ENCODE measurements at places on chromosomes 4 and X. TPM values are rescaled to one million over a fixed set of nuclear protein-coding genes. Genes with fewer than 3 reads are reported as not detected.

The CHRDL1 gene
- not detected for total RNA-seq

GRCh38 chr4:40953283-40954087, 203.7 kb downstream of the NSUN7 start:
- DNase-seq: no peak

- DNase-seq: no peak
Measured at GRCh38 chrX:149570668-149571067, 16.6 kb downstream of the MAGEA9B start.

GRCh38 chrX:37599729-37600128, 28.3 kb downstream of the LANCL3 start:
- no peak for DNase-seq

DNA sequence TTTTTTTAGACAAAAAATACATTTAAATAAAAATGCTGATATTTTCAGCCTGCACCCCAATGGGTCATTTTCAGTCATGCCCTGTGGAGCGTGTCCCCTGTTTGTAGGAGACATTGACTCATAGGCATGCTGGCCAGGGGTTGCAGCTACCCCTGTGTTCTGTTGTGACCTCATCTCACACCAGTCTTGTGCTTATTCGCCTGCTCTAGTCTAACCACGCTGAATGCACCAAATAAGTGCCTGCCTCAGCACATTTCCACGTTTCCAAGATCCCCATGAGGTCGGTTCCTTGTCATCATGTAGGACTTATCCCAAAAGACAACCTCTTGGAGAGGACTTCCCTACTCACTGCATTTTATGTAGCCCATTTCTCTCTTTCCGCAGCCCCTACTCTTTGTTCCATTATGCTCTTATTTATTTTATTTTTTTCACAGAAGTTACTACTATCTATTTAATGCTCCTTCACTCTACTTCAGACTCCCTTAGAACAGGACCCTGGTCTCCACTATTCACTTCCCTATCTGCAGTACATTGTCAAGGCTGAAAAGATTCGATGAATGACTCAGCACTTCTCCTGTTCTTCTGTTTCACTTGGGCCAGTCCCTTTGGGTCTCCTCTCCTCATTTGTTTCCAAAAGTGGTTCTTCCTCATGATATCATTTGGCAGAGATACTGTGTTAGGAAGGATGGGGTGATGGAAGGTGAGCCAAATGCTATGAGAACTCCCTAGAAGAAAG, 109.7 kb downstream of the MSL3 start:
- no peak for DNase-seq

GRCh38 chrX:27555514-27555913, 34.6 kb upstream of the DCAF8L2 start:
- no peak for DNase-seq

The CTAG1A gene
- total RNA-seq: not detected

GRCh38 chrX:150570512-150570911, 2.1 kb downstream of the MTM1 start:
- no peak for DNase-seq

DNA sequence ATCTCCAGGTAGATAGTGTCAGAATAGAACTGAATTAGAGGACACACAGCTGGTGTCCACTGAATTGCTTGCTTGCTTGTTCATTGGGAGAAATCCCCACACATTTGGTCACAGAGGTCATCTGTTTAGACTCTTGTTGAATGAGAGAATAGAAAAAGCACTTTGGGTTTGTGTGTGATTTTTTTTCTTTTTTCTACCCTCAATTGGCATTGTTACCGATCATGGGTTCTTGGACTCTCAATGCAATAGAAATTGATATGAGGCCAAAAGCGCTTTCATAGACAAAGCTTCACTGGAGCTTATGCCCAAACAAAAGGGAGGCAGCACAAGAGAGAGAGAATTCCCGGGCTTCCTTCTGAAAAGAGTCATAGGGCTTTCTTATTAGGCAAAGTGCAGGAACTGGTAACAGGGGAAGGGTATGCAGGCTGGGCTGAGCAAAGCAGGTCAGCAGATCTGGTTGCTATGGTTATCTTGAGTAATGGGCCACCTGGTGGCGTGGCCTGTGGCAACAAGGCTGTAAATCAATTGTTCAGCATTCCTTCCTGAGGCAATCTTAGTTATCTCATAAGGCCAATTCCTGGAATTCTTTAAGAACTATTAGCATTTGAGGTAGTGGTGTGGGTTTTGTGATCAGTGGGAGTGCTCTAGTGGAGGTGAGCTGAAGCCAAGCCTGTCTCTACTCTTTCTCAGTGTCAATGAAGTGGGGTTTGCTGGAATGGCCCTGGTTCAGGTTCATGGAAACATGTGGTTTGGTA, 5.3 kb upstream of the GPR82 start:
- DNase-seq: no peak

DNA sequence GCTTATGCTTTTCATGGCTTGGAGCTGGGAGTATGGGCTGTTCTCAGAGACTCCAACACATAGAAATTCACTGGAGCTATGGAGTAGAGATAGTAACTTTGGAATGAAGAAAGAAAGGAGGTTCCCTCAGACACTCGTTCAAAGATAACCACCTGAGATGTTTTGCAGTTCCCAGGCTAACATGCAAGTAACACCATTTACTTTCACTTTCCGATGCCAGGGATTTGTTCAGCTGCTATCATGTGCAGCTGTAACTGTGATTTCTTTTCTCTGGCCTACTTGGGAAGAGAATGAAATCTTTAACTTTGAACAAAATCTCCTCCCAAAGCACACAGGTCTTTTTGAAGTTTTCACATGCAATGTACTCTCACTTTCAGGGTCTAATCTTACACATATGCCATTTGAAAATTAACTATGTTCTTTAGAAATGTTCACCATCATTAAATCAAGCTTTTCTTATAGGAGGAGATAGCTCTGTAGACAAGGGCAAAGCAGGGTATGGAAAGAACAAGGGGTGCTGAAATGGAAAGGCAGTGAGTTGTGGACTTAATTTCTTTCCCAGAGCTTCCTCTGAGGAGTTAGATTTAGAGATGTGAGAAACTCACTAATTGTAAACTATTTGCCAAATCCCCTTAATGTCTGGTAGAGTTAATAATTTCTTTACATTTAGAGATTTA, 514.3 kb downstream of the PDHA2 start:
- no peak for DNase-seq

DNA sequence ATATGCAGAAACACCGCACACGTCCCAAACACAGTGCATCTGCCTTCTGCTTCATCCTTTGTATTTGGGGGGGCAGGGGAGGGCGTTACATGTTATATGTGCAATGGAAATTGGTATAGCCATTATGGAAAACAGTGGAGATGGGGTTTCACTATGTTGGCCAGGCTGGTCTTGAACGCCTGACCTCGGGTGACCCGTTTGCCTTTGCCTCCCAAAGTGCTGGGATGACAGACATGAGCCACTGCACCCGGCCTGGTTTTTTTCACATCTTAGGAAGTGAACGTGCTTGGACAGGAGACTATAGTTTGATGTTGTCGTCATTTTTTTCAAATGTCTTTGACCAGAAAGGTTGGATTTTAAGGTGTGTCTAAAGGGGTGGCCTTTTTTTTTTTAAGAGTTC, 88.6 kb downstream of the DHRSX start:
- DNase-seq: no peak

The LRRC66 gene
- 0.27 TPM for total RNA-seq

The SLITRK4 gene
- total RNA-seq: 0.13 TPM

DNA sequence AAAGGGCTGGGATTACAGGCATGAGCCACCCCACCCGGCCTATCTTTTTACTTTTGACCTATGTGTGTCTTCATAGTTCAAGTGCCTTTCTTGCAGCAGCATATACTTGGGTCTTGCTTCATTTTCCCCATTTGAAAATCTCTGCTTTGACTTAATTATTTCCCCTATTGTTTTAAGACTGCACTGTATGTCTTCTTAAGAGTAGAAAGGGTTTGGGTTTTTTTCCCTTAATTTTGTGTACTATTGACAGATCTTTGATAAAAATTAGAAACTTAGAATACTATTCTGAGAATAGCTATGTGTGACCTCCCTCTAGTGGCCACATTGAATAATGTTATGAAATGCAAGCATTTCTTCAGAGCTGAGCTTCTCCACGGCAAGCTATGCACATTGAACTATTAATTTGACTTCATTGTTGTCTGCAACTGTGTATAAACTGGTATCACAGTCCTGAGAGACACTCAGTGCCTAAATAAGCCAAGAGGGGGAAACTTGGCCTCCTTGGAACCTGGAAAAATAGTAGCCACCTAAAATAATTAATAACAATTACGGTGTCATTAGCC, 8.7 kb upstream of the SLC25A4 start:
- peak; percentile 52 for DNase-seq

The SPOCK3 gene
- total RNA-seq: not detected

The CLGN gene
- total RNA-seq: not detected

GRCh38 chr4:2961811-2962441, 1.3 kb downstream of the NOP14 start:
- DNase-seq: no peak

- no peak for DNase-seq
Measured at GRCh38 chr4:21765810-21766407, 182.7 kb downstream of the KCNIP4 start.

The NAA11 gene
- not detected for total RNA-seq

DNA sequence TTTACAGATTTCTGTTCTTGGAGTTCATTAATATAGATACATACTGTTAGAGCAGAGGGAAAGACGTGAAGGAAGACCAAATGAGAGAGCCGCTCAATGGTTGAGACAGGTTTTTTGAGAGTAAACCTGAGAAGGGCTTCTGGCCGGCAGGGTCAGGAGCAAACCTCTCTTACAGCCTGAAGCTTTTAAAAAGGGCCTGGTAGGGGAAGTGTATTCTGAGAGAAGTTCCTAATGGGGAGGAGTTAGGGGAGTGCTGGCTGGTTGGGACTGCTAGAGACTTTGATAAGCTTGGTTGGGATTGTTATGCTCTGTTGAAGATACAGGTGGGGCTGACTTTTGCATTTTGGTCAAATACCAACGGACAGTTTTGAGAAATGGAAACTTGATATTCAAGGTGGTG, 186.8 kb upstream of the PABPC4L start:
- DNase-seq: no peak

Measured in naive thymus-derived CD4-positive, alpha-beta T cell (primary cell).